ENCODE measurements at places on chromosomes 4 and X. TPM values are rescaled to one million over a fixed set of nuclear protein-coding genes. Genes with fewer than 3 reads are reported as not detected.

DNA sequence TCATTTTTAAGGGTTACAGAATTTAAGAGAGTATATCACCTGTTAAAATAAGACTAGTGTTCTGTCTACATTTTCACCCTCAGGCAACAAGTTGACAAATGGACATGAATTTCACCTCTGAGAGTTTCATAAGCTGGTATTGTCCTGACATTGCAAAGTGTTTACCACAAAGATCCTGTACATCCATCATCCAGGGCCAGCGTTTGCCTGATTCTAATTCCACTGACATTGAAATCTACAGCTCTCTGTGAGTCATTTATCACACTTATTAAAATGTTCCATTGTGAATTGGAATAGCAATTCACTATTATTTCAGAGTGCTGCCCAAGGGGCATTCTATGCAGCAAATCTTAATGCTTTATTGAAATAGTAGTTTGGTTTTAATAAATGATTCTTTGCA lies 1499.4 kb upstream of the PCDH7 start:
- no peak overlapping the region for H3K27ac ChIP-seq
- no peaks in the 10 kb centered on the region for H3K36me3 ChIP-seq
- no peaks in the 10 kb centered on the region for H3K4me1 ChIP-seq
- no peak for DNase-seq
- H3K4me3 ChIP-seq, result no peak overlapping the region

ARSJ gene
- not detected for polyA plus RNA-seq

MORF4L2 gene
- 83.5 TPM for polyA plus RNA-seq

PPM1K gene
- polyA plus RNA-seq, result 4.5 TPM

GRCh38 chr4:4379540-4380087 lies 7.3 kb upstream of the NSG1 start:
- H3K27ac ChIP-seq, result no peak overlapping the region
- no peak for DNase-seq
- H3K4me3 ChIP-seq, result no peak overlapping the region
- no peaks in the 10 kb centered on the region for H3K4me1 ChIP-seq

RBPJ gene
- 177 TPM for polyA plus RNA-seq
